ENCODE measurements at places on chromosomes 7 and 10. TPM values are rescaled to one million over a fixed set of nuclear protein-coding genes. Genes with fewer than 3 reads are reported as not detected.

GRCh38 chr10:101560298-101561067 lies 27.6 kb downstream of the POLL start:
- DNase-seq, result no peak
- H3K4me1 ChIP-seq, result no peaks in the 10 kb centered on the region
- H3K36me3 ChIP-seq, result no peaks in the 10 kb centered on the region
- H3K27me3 ChIP-seq, result peaks cover 19% of the 10 kb centered on the region

The TBX20 gene
- 113 TPM for total RNA-seq

The CLEC2L gene
- 0.97 TPM for total RNA-seq

DNA sequence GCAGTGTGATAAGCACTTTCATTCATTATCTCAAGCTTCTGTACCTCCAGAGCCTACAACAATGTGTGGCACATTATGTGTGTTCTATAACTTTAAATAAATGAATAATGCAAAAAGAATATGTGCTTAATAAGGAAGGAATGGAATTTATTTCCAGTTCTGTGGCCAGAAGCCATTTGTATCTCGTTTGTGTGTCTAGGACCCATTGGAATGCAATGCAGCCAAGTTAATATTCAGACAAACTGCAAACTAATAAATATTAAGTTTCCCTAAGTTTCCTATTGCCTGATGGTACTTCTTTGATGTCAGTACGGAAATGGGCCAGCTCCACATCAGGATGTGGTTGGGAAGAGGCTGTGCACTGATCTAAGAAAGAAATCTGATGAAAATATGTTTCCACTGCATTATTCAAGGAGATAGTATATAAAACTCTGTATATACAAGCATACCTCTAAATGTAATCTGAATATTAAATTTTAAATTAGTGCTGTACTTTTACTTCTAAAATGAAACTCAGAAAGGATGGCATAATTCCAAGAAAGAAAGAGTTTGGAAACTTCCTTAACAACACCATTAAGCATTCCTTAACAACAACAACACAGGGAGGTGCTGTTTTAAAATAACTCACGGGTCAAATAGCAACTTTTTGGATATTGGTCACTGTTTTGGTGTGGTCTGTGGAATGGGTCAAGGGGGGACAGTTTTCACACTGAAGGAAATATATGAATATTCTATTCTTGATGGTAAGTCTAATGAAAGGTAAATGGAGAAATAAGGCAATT lies 29.4 kb upstream of the ANKRD30A start:
- H3K27ac ChIP-seq, result no peak overlapping the region
- DNase-seq, result no peak
- no peak overlapping the region for H3K4me3 ChIP-seq
- no peaks in the 10 kb centered on the region for H3K36me3 ChIP-seq
- no peaks in the 10 kb centered on the region for H3K27me3 ChIP-seq

GRCh38 chr7:80095545-80095944 lies 39.1 kb upstream of the GNAI1 start:
- no peak overlapping the region for H3K4me3 ChIP-seq
- H3K27me3 ChIP-seq, result no peaks in the 10 kb centered on the region
- H3K4me1 ChIP-seq, result no peaks in the 10 kb centered on the region
- DNase-seq, result no peak
- no peak overlapping the region for H3K27ac ChIP-seq

The CYREN gene
- total RNA-seq, result 23.3 TPM

Measured in heart right ventricle (tissue), 16 donors.